Astrocyte (in vitro differentiated cells and primary cell): ENCODE measurements at places on chromosomes 2 and 18. TPM values are rescaled to one million over a fixed set of nuclear protein-coding genes. Genes with fewer than 3 reads are reported as not detected.
A peak's percentile ranks its signal among the peaks of the same experiment; 100 is the strongest.

GRCh38 chr2:66324909-66325528 lies 109.9 kb upstream of the MEIS1 start:
- H3K27me3 ChIP-seq: peaks cover 3% of the 10 kb centered on the region
- H3K4me3 ChIP-seq: no peak overlapping the region

DNA sequence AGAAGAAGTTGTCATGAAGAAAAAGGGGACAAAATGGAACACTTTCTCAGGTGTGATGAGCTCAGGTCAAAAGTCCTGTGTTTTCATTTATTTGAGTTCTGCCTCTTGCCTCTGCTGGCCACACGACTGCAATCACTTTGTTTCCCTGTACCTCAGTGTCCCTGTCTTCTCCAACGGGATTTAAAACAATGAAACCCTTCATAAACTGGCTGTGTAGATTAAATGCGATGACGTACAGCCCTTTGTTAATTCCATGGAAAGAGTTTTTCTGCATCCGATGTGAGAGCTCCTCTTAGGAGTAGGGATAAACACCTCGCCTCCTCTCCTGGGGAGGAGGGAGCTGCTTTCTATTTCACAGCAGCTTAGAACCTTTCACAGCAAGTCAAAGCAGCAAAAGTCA lies 51.5 kb upstream of the CNGA3 start:
- H3K27ac ChIP-seq: no peak overlapping the region
- no peak overlapping the region for H3K4me3 ChIP-seq
- no peaks in the 10 kb centered on the region for H3K4me1 ChIP-seq
- no peaks in the 10 kb centered on the region for H3K27me3 ChIP-seq

GRCh38 chr2:236351966-236352525 lies 87.8 kb upstream of the ASB18 start:
- no peaks in the 10 kb centered on the region for H3K4me1 ChIP-seq
- no peak for DNase-seq
- no peaks in the 10 kb centered on the region for H3K36me3 ChIP-seq
- peaks cover 12% of the 10 kb centered on the region for H3K27me3 ChIP-seq

The MYL1 gene
- total RNA-seq: 8.7 and 11.1 TPM in 2 replicates

The VIT gene
- not detected in 2 replicates for total RNA-seq

GRCh38 chr2:14587119-14587518 lies 45.4 kb upstream of the LRATD1 start:
- H3K27me3 ChIP-seq: no peaks in the 10 kb centered on the region
- no peaks in the 10 kb centered on the region for H3K4me1 ChIP-seq
- H3K4me3 ChIP-seq: no peak overlapping the region
- DNase-seq: peak; percentile 44
- H3K27ac ChIP-seq: no peak overlapping the region
- H3K36me3 ChIP-seq: no peaks in the 10 kb centered on the region

The ONECUT2 gene
- total RNA-seq: 5.2 and 6.2 TPM in 2 replicates

GRCh38 chr2:118021356-118021755 lies 7.5 kb upstream of the CCDC93 start:
- DNase-seq: no peak
- H3K27ac ChIP-seq: no peak overlapping the region
- no peaks in the 10 kb centered on the region for H3K36me3 ChIP-seq
- H3K4me1 ChIP-seq: no peaks in the 10 kb centered on the region

GRCh38 chr2:187525163-187525900 lies 28.9 kb downstream of the TFPI start:
- H3K27ac ChIP-seq: no peak overlapping the region
- peaks cover 9% of the 10 kb centered on the region for H3K4me1 ChIP-seq
- DNase-seq: no peak
- H3K36me3 ChIP-seq: peaks cover 4% of the 10 kb centered on the region
- no peaks in the 10 kb centered on the region for H3K27me3 ChIP-seq

DNA sequence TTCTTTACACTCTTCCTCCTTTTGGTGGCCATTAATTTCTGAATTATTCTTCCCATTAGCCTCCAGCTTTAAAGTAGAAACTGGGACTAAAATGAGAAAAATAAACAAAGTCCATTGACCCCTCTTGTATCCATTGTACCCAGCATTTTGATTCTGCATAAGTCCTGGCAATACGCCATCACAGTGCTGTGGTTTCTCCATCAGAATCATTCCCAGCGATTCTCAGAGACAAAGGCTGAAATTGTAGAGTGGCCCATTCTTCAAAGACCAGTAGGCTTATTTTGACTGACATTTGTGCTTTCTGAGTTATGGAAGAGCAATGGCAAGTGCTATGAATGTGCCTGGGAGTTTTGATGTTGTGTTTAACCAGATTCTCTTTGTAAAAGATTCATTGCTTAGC lies 199.3 kb upstream of the GALNT5 start:
- no peak overlapping the region for H3K27ac ChIP-seq
- no peak for DNase-seq
- no peaks in the 10 kb centered on the region for H3K36me3 ChIP-seq
- no peaks in the 10 kb centered on the region for H3K27me3 ChIP-seq
- peaks cover 8% of the 10 kb centered on the region for H3K4me1 ChIP-seq
- no peak overlapping the region for H3K4me3 ChIP-seq

The MERTK gene
- total RNA-seq: 5.1 and 6.5 TPM in 2 replicates

- no peak overlapping the region for H3K27ac ChIP-seq
- H3K27me3 ChIP-seq: no peaks in the 10 kb centered on the region
- H3K36me3 ChIP-seq: no peaks in the 10 kb centered on the region
- no peak overlapping the region for H3K4me3 ChIP-seq
- DNase-seq: no peak
Observed at GRCh38 chr2:14967729-14968128, 335.2 kb downstream of the LRATD1 start.

The KCNK3 gene
- 1.9 and 2.3 TPM in 2 replicates for total RNA-seq

GRCh38 chr2:142585785-142586184 lies 291.7 kb upstream of the KYNU start:
- no peaks in the 10 kb centered on the region for H3K36me3 ChIP-seq
- DNase-seq: no peak
- no peak overlapping the region for H3K4me3 ChIP-seq
- H3K4me1 ChIP-seq: no peaks in the 10 kb centered on the region
- no peaks in the 10 kb centered on the region for H3K27me3 ChIP-seq

DNA sequence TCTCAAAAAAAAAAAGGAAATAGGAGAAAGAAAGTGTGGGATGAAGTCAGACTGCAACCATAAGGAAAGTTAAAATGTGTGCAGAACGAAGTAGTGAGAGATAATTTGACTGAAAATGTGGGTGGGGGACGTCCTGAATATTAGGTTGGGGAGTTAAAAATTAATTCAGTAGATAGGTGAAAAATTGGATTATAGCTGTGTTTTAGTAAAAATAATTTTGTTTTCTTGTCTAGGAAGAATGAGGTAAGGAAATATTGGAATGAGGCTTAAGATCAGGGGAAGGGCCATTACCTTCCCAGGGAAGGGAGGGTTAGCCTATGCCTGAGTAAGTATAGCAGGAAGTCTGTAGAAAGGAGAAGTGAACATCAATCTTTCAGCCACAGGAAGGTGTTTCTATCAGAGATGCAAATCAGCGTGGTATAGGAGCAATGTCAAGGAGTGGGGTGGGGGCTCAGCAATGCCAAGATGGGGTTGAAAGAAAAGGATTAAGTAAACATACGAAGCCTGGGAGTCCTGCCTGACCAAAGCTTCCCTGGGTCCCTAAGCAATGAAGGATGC lies 250.9 kb downstream of the PIEZO2 start:
- no peak overlapping the region for H3K27ac ChIP-seq
- no peak for DNase-seq
- no peak overlapping the region for H3K4me3 ChIP-seq
- H3K36me3 ChIP-seq: no peaks in the 10 kb centered on the region
- H3K27me3 ChIP-seq: no peaks in the 10 kb centered on the region
- H3K4me1 ChIP-seq: no peaks in the 10 kb centered on the region

The PLEKHH2 gene
- 0.84 and 1.1 TPM in 2 replicates for total RNA-seq

The ACADL gene
- total RNA-seq: 1.9 and 2.3 TPM in 2 replicates

The AQP12B gene
- total RNA-seq: not detected in 2 replicates

The ITM2C gene
- 458 and 582 TPM in 2 replicates for total RNA-seq

The PDCD1 gene
- total RNA-seq: not detected in 2 replicates

DNA sequence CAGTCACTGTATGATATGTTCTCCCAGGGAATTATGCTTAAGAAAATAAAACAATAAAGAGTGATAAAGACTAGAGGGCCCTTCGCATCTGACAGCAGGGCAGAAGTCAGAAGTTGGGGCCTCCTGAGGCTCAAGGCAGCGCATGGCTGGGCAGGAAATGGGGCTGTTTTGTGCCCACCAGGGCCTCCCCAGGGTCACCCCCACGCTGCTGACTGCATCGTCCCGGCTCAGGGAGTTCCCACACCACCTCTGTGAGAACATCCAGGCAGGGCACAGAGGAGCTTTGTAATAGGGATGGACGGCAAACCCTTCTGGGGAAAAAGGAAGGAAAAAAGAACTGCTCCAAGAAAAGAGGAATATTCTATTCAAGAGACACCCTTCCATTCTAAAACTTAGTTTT lies 41.2 kb downstream of the PAX3 start:
- H3K36me3 ChIP-seq: no peaks in the 10 kb centered on the region
- H3K4me3 ChIP-seq: no peak overlapping the region
- H3K27me3 ChIP-seq: no peaks in the 10 kb centered on the region
- DNase-seq: no peak
- no peaks in the 10 kb centered on the region for H3K4me1 ChIP-seq
- H3K27ac ChIP-seq: no peak overlapping the region

DNA sequence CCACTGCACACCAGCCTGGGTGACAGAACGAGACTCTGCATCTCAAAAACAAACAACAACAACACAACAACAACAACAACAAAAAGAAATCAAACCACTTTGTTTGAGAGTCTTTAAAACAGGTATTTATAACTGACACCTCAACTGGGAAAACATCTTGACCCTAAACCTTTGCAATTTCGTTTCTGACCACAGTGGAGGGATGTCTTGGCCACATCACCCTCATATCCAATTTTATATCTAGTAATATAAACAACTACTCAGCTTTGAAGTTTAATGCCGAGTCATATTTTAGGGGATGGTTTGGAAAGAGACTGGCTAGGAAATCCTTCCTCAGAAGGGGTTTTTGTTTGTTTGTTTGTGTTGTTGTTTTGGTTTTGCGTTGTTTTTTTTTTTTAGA lies 37.8 kb upstream of the RMDN2 start:
- H3K27ac ChIP-seq: no peak overlapping the region
- H3K36me3 ChIP-seq: no peaks in the 10 kb centered on the region
- H3K27me3 ChIP-seq: no peaks in the 10 kb centered on the region
- H3K4me3 ChIP-seq: no peak overlapping the region

DNA sequence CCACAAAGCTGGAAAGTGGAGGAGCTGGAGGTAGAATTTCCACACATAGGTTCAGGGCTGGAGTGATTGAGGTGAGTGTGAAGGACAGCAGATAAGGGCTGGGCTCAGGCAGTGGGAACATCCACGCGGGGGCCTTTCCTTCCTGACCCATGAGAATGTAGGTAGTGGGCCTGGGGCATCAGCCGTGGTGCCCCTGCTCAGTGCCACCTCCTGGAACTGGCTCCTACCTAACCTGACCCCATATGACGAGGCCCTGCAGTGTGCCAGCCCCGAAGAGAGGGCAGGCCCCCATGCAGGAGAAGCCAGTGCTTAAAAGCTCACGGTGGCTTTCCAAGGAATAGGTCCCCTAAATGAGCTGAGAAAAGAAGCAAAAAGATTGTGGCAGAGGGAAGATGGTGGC lies 66.2 kb downstream of the HS6ST1 start:
- H3K27ac ChIP-seq: no peak overlapping the region
- no peaks in the 10 kb centered on the region for H3K27me3 ChIP-seq
- DNase-seq: no peak
- no peaks in the 10 kb centered on the region for H3K36me3 ChIP-seq

The MAPK4 gene
- total RNA-seq: 0.11 TPM in 1 of 2 replicates, not detected in the other

GRCh38 chr2:192030289-192030688 lies 164.4 kb downstream of the TMEFF2 start:
- no peak for DNase-seq
- H3K27me3 ChIP-seq: no peaks in the 10 kb centered on the region
- no peak overlapping the region for H3K4me3 ChIP-seq
- H3K4me1 ChIP-seq: no peaks in the 10 kb centered on the region

DNA sequence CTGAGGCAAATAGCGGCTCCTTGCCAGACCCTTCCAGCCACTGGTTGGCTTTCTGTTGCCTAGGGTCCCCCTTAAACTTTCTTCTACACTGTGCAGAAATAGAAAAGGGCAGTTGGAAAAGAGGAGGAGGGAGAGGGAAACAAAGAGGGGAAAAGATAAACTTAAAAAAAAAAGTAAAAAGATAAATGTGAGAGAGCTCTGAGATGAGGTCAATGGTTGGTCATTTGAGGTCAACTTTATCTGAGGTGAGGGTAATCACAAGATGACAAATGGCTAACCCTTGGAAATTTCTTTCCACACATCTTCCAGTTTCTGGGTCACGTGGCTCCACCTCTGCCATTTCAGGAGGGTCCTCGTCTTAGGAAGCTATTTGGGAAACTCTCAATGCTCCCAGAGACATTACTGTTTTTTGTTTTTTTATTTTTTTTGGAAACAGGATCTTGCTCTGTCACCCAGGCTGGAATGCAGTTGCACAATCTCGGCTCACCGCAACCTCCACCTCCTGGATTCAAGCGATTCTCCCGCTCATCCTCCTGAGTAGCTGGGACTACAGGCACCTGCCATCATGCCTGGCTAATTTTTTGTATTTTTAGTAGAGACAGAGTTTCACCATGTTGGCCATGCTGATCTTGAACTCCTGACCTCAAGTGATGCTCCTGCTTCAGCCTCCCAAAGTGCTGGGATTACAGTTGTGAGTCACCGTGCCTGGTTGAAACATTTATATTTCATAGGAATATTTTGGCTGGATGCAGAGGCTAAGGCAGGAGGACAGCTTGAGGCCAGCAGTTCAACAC lies 199.9 kb downstream of the TGIF1 start:
- DNase-seq: peak; percentile 85
- no peak overlapping the region for H3K4me3 ChIP-seq
- no peaks in the 10 kb centered on the region for H3K36me3 ChIP-seq
- H3K27me3 ChIP-seq: no peaks in the 10 kb centered on the region

GRCh38 chr18:58541789-58542425 lies 87.0 kb downstream of the ALPK2 start:
- peaks cover 13% of the 10 kb centered on the region for H3K36me3 ChIP-seq
- H3K27ac ChIP-seq: peak overlapping the region; percentile 89
- H3K4me3 ChIP-seq: peak overlapping the region; percentile 24

The ASTL gene
- not detected in 2 replicates for total RNA-seq

GRCh38 chr2:9846554-9846953 lies 3.3 kb downstream of the TAF1B start:
- H3K27me3 ChIP-seq: no peaks in the 10 kb centered on the region
- no peak overlapping the region for H3K27ac ChIP-seq
- H3K4me3 ChIP-seq: no peak overlapping the region
- DNase-seq: peak; percentile 64
- peaks cover 28% of the 10 kb centered on the region for H3K4me1 ChIP-seq

DNA sequence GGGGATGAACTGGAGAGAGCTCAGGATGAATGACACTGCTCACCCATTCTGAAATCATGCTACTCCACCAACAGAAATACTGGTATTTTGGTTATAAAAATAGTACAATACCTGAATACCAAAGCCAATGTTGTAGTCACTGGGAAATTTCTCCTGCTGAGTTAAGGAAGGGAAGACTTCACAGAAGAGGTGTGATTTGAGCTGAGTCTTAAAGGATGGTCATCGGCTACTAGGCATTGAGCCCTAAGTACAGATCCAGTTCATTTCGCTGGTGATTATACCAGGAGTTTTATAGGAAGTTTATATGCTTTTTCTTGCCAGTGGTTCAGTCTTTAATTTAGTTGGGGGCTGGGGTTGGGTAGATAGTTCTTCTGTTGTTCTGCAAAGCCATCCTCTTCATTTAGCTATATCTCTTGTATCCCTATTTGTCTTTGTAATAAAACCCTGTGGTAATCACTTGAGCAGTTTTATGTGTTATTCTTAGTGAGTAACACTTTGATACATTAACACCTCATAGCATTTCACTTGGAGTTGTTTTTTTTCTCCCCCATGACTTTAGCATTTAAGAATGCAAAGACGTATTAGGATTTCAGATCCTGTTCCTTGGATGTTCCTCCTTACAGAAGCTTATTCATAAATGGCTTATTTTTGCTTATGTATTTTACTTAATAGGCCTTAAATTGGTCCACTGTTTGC lies 239.9 kb upstream of the FOSL2 start:
- DNase-seq: peak; percentile 84
- H3K4me1 ChIP-seq: peaks cover 14% of the 10 kb centered on the region
- no peak overlapping the region for H3K4me3 ChIP-seq
- H3K36me3 ChIP-seq: no peaks in the 10 kb centered on the region
- no peaks in the 10 kb centered on the region for H3K27me3 ChIP-seq
